Vagina (tissue), 2 donors: ENCODE measurements at places on chromosomes 3 and 15.

DNA sequence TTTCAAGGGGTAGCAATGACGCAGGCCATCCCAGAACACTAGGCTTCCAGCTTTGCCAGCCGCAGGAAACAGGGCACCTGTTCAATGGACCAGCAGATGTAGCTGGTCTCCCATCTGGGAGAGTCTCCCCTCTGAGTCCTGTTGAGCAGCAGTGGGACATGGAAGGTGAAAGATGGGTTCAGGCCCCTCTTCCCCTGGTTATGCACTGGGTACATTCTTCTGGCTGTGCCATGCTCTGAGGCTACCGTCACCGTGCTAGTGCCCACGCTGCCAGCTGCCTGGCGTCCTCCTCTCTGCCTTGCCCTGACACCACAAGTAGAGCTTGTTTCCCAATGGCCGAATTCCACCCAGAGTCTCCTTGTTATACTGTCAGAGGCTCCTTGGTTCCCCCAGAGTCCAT lies 63.1 kb downstream of the TLE3 start:
- DNase-seq = no peak

DNA sequence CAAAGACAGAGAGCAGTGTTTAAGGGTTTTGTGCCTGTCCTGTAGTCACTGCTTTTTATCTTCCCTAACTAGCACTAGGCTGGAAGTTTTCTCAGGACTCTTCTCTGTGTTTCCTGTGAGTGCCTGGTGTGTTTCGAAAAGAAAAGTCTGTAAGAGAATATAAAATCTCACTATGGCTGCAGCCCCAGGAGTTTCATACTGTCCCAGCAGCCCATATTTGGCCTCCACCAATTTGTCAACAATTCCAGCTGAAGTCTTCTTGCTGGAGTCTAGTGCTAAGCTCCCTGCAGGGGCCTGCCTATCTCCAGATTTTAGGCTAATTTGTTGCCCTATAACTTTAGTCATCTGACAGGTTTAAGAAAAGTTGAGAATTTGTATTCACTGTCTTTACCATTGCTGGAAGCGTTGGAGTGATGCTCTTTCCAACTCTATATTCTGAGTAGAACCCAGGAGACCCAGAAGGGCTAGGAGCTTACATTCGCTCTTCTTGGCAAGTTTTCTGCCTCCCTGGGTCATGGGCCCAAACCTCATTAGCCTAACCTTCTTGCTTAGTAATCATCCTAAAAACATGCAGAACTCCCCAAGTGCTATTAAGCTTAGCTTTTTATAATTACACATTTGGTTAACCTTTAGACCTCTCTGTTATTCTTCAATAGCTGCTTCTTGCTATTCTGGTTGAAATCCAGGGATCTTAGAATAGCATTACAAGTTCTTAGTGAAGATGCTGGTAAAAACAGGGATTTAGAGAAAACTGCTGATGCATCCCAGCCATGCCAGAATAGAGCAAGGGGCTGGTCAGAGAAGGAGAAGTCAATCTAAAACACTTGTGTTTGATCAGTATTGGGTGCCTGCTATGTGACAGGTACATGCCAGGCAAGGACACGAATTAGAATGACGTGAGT lies 283.1 kb downstream of the NEK10 start:
- DNase-seq = no peak

DNA sequence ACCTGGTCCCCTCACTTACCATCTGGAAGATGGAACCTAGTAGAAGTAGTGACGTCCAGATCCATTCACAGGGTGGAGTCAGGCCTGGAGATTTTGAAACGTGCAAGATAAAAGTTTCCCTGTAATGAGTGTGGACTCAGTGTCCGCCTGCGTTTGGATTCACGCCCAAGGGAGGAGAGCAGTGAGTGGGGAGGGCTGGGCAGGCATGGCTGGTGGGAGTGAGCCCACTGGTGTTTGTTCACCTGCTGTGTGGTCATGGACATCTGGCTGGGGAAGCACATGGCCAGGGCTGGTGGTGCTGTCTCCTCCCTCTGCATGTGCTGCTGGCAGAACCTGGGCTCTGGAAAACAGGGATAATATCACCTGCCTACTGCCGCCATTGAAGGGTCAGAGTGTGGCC lies 37.0 kb downstream of the RLBP1 start:
- no peak for DNase-seq

DNA sequence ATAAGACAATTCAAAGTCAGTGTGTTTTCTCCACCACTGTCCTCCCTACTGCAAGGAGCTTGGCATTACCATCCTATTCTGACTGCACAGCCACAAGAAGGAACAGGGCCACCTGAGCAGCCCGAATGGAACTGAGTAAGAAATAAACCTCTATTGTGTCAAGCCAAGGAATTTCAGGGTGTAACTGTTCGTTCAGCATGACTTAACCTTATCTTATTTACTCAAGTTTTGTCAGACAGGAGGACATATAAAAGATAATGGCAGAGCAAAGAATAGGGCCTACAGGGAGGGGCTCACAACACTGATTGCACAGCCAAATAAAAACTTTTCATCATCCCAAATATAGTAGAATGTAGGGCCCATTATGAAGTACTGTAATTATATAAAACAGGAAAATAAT lies 236.1 kb downstream of the NEK10 start:
- DNase-seq = no peak

DNA sequence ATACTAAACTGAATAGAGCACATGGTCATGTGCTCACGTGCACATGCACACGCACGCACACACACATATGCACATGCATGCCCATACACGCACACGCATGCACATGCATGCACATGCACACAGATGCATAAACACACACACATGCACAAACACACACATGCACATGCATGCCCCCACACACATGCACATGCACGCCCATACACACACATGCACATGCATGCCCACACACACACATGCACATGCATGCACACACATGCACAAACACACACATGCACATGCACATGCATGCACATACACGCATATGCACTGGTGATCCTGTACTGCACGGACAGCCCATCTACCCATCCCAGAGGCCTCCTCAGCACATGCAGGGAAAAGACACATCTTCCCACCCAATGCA lies 426.6 kb downstream of the OCA2 start:
- peak; percentile 60 for DNase-seq

DNA sequence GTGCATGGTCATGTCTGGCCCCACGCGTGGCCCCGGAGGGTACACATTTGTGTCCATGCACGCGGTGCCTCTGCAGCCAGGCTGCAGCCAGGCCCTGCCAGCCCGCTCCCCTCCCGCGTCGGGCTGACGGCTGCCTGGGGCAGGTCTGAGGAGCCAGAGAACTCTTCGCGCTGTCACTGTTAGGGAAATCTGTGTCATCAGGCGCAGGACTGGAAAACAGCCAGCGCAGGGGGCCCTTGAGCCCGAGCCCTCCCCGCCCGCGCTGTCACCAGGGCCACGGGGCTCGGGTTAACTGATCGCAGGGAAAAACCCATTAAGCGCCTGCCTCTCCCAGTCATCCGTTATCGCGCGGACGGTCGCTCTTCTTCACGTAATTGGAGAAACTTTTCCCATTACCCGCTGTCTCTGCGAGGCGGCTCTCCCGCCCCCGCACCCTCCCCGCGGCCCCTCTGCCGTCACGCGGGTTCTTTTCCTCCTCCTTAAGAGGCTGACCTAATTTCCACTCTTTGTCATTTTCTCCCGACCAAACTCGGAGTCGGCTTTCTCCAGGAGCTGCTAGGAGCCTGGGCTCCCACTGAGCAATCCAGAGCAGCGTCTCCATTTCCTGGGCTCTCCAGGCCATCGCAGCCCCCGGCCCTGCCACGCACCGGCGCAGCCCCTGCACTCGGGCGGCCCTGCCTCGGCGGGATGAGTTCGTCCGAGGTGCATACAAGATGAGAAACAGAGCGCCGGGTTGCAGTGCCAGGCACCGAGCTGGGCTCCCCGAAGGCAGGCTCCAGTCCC lies 57.5 kb upstream of the PRR23E start:
- no peak for DNase-seq

DNA sequence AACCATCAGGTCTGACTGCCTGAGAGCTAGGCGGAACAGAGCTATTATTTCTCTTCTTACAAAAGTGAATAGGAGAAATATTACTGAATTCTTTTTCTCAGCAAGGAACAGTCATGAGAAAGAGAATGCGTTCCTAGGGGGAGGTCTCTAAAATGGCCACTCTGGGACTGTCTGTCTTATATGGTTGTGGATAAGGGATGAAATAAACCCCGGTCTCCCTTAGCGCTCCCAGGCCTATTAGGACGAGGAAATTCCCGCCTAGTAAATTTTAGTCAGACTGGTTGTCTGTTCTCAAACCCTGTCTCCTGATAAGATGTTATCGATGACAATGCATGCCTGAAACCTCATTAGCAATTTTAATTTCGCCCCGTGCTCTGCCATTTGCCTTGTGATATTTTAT lies 20.1 kb upstream of the WDR5B start:
- no peak for DNase-seq

- DNase-seq = no peak
Measured at GRCh38 chr3:113018536-113019181, 27.9 kb downstream of the GTPBP8 start.

- DNase-seq = no peak
Measured at GRCh38 chr3:61803983-61804382, 242.6 kb downstream of the PTPRG start.

DNA sequence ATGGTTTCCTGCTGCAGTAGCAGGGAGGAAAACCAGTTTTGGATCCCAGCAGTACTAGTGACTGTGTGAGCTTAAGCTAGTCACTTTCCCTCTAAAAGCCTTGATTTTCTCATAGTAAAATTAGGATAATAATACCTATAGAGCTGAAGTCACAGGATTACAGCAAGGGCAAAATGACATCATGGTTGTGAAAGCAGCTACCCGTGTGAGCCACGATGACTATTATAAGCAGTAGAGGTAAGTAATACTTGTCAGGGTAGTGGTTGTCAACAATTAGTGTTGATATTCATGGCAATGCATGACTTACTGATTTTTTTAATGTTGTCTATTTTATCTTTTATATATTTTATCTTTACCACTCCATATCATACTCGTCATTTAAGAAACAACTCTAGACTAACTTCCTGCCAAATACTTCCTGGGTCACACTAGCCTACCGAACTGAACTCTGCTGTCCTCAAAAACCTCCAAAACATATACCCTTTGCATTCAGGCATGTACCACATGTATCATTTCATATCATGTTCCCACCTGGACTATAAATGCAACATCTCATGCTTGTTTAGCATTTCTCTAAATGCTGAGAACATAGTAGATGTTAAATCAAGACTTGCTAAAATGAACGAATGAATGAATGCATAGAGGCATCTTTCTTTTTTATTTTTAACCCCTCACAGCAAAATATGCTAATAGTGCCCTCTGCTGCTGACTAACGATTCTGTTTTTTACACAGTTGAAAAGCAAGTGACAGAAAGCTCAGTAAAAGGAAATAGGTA lies 172.6 kb downstream of the P3H2 start:
- DNase-seq = no peak

GRCh38 chr3:102006812-102007485 lies 157.6 kb downstream of the NFKBIZ start:
- no peak for DNase-seq

- DNase-seq = peak; percentile 58
Measured at GRCh38 chr15:72866866-72867616, 83.5 kb upstream of the ADPGK start.

GRCh38 chr3:165463531-165463930 lies 267.3 kb upstream of the SLITRK3 start:
- DNase-seq = no peak

DNA sequence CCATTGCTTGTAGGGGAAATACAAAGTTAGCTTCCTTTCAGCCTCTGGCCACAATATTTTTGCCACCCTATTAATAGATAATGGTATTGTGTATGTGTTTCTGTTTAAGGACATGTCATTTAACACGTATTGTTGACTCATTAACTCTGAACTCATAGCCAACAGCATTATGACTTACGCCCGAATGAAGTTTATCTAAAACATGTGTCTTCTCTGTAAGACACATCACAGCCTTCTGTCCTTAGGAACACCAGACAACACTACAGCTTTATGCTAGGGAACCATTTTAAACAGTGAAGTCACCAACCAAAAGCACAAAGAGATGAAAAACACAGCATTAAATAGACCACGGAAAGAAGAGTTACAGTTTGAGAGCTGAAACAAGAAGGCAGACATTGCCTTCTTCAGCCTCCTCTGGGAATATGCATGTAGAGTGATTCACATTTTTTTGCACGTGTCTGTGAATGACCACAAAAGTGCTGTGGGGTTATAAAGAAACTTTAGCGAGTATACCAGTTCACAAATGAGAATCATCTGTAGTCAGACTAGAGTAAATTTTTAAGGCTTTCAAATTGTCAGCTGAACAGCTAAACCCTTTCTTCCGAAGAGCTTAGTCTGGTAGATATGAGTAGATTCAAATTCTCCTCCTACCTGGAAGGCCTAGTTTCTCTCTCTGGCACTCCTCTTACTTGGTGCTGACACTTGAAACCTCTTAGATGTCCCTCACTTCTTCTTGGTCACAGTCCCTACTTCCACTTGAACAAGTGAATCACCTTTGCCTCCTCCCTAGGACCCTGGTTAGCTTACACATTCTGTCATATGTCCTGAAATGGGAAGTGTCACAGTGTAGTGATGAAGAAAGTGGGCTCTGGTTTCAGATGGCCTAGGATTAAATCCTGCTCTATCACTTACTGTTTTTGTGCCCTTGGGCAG lies 32.2 kb downstream of the MCTP2 start:
- no peak for DNase-seq
